HuH-7 (cell line): ENCODE measurements at places on chromosomes 12 and 14.

DNA sequence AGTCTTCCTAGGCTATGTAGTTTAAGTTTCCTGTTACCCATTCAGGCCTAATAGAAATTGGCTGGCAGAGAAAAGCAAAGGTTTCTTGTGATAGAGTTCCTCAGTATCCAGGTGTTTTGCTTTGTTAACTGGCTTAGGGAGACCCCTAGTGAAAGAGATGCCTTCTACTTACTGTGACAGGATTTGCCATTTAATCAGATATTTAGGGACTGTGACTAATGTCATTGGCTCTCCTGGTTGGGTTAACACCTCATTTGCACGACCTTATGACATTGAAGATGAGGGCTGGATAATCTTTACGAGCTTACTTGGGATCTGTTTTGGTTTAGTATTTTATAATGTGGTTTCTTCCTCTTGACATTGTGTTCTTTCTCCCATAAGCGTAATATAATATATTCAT, 5.8 kb downstream of the MON2 start:
- DNase-seq: peak; percentile 15

- DNase-seq: no peak
These were observed 19.2 kb upstream of the OAS1 start for GRCh38 chr12:112887550-112887949.

DNA sequence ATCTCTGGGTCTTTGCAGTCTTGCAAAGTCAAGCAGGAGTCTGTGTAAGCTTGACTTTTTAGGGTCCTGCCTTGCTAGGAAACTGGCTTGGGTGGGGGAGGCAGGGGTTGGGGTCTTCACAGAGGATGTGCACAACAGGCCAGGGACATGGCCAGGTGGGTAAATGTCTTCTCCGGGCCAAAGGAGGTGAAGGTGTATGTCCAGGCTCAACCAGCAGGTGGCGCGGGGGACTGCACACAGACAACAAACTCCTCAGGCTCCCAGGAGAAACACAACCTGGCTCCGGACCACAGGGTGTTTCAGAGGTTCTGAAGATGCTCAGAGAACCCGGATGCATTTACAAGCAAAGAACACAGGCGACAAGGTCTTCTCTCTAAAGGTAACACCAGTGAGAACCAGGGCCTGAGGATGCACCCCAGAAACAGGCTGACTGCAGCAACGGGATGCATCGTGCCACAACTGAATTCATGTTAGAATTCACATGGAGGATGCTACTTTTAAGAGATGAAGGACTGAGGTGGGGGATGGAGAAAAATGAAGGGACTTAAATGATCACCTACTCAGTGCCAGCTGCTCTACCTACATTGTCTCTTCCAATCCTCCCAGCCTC, 56.0 kb downstream of the PLEKHG3 start:
- peak; percentile 87 for DNase-seq

GRCh38 chr14:78157494-78158437, 12.4 kb upstream of the NRXN3 start:
- DNase-seq: no peak

GRCh38 chr12:39830852-39831520, 211.4 kb upstream of the ABCD2 start:
- DNase-seq: no peak

- no peak for DNase-seq
These were observed 2.2 kb downstream of the RIN3 start for GRCh38 chr14:92515546-92516343.

DNA sequence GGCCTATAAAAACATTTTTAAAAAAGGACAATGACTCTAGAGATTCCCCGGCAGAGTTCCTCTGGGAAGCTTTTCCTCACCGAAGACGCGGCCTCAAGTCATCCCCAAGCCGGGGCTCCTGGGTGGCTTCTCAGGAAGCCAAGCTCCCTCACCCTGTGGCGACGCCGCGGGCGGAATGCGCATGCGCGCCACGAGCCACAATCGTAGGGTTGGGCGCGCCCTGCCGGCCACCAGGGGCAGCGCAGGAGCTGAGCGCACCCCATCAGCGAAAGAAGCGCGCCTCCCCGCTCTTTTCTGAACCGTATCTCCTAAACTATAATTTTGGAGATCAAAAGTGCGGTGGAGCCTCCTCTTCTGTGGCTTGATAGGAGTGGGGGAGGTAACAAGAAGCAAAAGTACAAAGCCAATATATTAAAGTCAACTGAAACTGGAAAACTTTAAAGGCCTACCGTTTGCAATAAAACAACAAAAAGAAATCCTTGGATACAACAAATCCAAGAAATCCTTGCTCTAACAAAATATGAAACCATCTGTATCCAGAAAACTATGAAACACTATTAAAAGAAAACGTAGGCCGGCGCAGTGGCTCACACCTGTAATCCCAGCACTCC, 17.4 kb upstream of the CHFR start:
- DNase-seq: no peak

GRCh38 chr14:100554082-100554677, 33.0 kb downstream of the BEGAIN start:
- DNase-seq: no peak

DNA sequence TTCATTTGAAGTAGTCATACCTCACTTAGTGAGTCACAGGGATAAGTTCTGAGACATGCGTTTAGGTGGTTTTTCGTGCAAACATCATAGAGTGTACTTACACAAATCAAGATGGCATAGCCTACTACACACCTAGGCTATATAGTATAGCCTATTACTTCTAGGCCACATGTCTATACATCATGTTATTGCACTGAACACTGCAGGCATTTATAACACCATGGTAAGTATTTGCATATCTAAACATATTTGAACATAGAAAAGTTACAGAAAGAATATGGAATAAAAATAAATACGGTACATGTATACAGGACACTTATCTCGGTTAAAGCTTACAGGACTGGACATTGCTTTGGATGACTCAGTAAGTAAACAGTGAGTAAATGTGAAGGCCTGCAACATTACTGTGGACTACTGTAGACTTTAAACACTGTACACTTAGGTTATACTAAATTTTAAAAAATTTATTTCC, 670.6 kb downstream of the SLC16A7 start:
- peak; percentile 50 for DNase-seq

GRCh38 chr12:105234197-105234596, 1.8 kb downstream of the APPL2 start:
- DNase-seq: no peak

DNA sequence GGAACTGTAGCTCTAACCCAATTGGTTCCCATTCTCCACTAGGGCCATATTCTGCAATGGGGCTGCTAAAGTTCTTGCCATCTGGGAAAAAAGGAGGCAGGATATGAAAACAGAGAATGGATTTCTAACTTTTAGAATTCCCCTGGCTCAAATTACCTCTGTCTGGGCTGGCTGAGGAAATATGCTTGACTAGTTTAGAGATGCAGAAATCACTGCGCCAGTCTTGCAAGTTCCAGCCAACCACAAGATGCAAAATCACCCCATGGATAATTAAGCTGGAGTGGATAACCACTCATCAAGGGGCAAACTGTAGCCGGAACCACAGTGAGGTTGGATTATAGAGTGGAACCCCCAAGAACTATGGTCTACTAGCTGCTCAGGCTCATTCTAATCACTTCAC, 126.3 kb downstream of the RALGAPA1 start:
- no peak for DNase-seq

DNA sequence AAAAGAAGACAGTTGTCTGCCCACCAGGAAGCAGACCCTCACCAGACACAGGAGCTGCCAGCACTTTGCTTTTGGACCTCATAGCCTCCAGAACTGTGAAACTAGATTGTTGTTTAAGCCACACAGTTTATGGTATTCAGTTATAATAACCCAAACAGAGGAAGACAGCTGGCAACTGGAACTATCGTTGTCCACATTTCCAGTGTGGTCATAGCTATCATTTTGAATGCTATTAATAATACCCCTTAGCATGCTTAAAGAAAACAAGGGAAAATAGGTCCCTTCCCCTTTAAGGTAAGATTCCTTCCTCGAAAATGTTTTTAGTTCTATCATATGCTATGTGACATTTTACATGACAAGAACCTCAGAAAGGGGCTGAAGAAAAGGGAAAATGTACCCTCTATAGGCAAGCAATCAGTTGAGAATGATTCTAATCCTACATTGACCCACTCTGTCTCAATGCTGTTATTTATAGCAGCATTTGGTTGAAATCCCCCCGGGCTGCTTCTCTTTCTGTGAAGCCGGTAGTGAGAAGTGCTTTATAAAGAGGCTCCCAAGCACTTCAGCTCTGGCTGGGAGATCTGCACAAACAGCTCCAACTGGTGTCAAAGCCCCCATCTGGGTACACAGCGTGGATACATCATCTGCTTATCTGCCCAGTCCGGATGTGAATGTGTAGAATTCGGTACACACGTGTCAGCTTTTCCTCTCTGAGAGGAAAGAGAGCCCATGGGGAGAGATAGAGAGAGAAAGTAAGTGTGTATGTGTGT, 221.2 kb upstream of the FLRT2 start:
- no peak for DNase-seq

DNA sequence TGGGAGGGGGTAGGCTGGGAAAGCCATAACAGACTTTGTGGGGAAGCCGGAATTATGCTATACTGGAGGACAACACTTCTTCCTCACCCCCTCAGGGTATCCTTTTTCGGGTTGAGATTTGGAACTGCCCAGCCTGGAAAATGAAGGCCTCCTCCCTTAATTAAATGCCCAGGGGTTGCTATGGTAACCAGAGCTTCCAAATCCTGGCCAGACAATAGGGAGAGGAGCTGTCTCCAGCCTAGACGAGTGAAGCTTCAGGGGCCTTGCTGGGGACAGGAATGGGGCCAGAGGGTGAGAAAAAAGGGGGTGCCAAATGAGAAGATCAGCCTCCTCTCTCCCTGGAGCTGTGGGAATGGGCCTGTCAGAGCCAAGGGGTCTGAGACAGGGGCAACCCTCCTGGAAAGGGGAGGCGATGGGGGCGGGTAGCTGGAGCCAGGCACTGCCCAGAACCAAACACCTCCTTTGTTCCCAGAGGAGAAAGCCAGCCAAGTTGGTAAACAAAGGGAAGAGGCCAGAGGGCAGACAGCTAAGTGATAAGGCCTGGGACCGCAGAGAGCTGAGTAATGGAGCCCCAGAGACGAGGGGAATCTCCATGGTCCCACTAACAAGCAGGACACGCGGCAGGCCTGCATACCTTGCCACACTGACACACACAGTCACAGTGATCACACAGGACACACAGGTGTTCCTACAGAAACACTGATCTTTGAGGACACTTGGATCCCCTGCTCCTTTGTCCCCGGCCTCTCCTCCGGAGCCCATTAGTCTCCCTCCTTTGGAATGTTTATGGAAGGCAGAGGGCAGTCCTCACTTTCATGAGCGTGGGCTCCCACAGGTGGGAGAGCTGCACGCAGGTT, 17.9 kb upstream of the RND1 start:
- DNase-seq: no peak

GRCh38 chr14:71554959-71555612, 377.1 kb upstream of the RGS6 start:
- DNase-seq: no peak

DNA sequence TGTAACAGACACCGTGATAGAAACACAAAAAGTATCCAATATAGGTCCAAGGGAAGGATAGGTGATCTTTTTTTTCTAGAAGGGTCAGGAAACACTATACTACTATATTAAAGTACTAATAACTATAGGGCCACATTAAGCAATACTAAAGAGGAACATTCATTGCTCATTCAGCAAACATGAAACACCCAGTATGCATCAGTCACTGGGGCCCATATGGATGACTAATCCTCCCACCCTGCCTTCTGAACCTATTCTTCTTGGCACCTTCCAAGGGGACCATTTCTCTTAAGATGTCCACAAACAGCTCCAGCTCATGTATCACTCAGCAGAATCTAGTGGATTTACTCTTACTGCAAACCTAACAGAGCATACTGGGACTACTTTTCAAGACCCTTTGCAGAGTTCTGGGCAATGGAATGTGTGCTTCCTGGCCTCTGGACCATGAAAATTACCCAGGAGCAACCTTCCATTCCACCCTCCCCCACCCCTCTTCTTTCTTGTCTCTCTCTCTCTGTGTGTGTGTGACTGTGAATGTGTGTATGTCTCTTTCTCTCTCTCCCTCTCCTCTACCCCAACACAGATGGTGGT, 187.9 kb downstream of the EPS8 start:
- DNase-seq: no peak

GRCh38 chr14:87411370-87411769, 581.6 kb downstream of the GALC start:
- DNase-seq: no peak

DNA sequence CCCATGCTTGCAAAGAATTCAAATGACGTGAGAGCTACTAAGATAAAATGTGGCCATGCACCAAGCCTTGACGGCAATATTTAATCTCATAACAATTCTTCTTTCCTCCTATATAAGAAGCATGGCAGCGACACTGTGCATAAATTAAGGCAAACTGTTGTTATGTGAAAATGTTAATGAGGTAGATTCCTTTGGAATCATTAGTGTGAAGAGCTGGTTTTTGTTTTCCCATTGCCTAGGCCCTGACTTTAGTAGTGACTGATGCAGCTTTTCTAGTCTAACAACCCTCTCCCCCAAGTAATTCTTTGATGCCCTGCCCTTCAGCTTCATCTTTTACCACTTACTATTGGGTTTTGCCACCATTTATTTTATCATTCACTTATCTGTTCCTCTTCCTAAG, 10.6 kb upstream of the PSEN1 start:
- no peak for DNase-seq

DNA sequence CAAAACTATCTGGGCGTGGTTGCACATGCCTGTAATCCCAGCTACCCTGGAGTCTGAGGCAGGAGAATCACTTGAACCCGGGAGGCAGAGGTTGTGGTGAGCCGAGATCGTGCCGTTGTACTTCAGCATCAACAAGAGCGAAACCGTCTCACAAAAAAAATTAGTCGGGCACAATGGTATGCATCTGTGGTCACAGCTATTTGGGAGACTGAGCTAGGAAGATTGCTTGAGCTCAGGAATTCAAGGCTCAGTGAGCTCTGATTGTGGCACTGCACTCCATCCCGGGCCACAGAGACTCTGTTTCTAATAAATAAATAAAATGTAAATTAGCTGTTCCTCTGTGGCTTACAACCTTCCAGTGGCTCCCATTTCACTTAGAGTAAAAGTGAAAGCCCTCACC, 28.0 kb downstream of the RCOR1 start:
- DNase-seq: no peak

DNA sequence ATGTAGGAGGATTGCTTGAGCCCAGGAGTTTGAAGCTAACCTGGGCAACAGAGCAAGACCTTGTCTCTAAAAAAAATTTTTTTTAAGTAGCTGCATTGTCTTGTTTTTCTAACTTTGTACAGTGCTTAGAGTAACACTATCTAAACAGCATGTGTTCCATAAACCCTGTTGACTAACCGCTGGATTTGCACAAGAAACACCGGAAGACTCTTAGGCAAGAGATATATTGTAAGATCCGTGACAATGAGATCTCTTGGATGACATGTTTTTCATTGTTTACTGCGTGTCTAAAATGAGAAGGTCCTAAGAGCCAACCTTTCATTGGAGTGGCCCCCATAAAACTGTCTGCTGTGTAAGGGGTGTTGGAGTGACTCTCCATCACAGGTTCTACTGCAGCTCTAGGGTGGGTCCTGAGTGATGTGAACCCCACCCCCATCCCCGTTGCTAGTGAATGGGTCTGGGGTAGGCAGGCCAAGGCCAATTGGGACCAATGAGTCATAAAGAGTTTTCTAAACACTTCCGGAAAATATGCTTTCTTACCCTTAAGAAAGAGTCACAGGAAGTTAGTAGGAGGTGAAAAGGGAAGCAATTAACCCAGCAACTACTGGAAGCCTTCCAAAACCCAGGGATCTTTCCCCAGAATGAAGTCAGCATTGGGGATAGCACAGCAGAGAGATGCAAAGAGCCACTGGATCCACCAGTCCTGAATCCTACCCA, 24.3 kb upstream of the PCNX1 start:
- DNase-seq: no peak
